ENCODE measurements at places on chromosomes 7 and 10.

- no peak for DNase-seq
These were observed 215.0 kb upstream of the DKK1 start for GRCh38 chr10:52099026-52099600.

- no peak for DNase-seq
These were observed 58.0 kb downstream of the DLG5 start for GRCh38 chr10:77868523-77868922.

DNA sequence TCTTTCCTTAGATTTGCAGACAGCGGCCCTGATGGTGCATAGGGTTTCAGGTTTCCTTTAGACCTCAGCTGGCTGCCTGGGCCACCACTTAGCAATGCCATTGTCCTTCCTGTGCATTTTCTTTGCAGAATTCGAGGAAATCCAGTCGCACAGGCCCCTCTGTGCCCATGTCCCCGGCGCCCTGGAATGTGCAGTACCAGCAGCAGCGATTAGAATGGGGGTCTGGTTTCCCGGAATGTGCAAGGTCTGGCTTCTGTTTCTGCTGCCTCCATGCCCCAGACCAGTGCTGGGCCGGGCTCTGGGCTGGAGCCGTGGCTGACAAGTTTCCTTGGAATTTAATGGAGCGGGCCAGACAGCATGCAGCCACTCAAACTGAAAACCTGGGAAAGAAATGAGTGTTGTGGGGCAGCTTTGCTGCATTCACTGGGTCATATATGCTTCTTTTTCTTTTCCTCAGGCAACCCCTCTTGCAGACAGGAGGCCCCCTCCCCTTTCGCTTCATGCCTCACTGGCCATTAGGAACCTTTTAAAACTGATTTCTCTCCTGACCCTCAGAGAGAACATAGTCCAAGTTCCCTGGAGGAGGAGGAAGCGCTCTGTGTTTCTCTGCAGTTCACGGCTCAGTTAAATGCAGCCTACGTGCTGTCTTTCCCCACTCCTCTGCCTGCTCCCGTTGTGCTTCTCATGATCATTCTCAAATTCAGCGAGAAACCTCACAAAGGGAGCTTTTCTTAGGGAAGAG is 14.4 kb downstream of the HTRA1 start:
- DNase-seq, result no peak

- DNase-seq, result peak; percentile 60
These were observed 23.6 kb downstream of the MKI67 start for GRCh38 chr10:128102480-128103228.

- no peak for DNase-seq
These were observed at the start of gene TBXAS1 for GRCh38 chr7:139829025-139829774. TSS of gene TBXAS1 (plus strand) at chr7:139829264. CDS start at chr7:139829391, 127 bp downstream.

DNA sequence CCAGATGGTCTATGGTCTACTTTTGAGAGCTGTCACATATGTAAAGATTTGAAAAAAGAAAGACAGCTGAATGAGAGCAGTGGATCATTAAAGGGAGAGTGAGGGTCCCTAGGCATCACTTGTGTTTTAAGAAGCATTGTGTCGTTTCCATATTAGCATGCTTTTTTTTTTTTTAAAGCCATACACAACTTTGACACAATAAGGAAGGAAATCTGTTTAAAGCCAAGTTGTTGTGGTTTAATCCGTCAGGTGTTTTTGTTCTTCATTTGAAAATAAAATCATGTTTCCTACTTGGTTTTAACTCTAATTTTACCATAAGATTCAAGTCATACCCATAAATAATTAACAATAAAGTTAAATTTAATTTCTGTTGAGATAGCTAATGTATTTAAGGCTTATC is 53.5 kb downstream of the MDFIC start:
- DNase-seq, result no peak

DNA sequence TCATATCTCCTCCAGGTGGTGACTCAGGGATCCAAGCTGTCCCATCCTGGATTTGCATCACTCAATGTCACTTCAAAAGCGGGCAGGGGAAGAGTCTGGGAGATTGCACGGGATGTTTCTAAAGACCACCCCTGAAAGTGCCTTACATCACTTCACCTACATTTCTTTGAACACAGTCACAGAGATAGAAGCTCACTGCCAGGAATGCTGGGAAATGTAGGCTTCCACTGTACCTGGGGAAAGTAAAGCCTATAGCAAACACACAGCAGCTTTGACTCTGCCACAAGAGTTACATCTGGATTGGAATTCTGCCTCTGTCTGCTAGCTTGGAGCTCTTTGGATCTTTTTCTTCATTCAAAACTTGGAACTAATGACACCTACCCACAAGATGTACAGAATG is 300.9 kb downstream of the WDR11 start:
- DNase-seq, result no peak

GRCh38 chr10:34295142-34295548 is 520.0 kb downstream of the PARD3 start:
- no peak for DNase-seq

GRCh38 chr10:89632824-89633223 is 12.2 kb downstream of the PANK1 start:
- no peak for DNase-seq

DNA sequence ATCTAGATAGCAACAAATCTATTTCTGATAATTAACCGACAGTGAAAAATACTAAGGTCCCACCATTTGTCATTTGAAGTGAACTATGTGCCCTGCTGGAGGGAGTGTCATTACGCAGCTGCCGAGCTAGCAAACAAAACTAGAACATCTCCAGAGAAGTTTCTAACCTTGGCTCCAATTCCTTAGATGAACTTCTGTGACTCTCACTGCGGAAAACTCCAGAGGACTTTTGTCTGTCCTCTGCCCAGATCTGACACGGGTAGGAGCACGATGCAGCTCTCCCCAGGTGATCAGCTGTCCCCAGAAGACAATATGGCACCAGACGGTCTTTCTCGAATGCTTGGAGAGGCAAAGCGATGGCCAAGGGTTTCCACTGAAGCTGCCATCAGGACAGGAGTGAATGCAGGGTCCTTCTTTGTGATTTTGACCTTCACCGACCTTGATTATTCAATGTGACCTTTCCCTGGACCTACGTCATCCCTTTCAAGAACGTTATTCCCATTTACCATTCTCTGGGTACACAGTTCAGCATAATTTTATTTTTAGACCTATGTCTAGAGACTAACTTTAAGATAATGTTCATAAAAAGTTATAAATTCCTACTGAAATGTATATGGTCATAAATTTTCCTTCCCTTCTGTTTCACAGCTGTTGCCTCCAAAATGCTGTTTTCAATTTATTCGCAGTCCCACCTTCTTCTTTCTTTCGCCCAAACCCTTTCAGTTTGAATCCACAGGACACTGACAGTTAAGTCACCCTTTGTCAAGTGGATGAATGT is 116.7 kb upstream of the C7orf33 start:
- no peak for DNase-seq

DNA sequence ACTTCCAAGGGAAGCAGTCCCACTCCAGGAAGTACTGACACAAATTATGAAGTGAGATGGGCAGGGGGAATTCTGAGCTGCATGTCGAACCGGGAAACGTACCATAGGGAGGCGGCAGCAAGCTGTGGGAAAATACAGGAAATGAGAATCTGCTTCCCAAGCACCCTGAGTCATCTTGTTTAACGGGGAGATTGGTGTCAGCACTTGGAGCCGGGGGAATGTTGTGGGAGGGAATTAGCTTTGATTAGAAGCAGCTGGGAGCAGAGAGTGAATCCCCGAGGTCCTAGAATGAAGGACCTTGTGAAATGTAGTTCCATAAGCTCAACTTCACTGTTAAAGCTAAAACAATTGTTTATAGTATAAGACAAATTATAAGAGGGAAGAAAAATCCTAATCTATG is 141.4 kb upstream of the PRKCQ start:
- no peak for DNase-seq

GRCh38 chr7:81736091-81736490 is 33.8 kb downstream of the HGF start:
- DNase-seq, result no peak

DNA sequence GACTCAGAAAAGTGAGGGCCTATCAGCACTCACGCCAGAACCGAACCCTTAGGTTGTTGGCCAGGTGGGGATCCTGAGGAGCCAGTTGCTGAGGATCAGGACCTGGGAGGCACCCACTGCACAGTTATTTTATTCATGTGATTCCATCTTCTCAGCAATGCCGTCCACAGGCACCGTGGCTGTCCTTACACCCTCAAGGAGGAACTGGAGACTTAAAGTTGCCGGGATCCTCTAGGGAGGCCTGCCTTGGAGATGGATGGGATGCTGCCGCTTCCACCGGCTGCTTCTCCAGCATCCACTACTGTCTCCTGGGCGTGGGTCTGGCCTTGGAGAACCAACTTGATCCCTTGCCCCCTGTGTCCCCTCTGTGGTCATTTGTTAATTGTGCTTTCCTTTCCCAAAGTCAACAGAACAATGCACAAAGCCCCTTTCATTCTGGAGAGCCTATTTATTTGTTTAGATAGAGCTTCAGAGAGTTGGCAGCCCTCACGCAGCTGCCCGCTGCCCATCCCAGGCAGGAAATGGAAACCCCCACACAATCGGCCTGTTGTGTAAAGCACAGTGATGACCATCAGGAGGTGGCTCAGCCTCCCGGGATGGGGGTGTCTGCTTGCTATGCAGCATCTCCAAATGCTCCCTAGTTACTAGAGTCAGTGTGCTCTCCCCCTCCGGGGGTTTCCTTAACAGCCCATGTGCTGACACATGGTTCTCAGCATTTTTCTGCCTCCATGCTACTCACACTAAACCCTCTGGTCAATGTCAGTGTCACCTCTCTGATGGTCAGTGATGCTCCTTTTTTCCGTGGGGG is 52.9 kb upstream of the IGFBP3 start:
- DNase-seq, result no peak

- DNase-seq, result no peak
These were observed 7.2 kb downstream of the DEPP1 start for GRCh38 chr10:44971434-44971833.

GRCh38 chr10:33365301-33365700 is 30.8 kb upstream of the NRP1 start:
- DNase-seq, result no peak

DNA sequence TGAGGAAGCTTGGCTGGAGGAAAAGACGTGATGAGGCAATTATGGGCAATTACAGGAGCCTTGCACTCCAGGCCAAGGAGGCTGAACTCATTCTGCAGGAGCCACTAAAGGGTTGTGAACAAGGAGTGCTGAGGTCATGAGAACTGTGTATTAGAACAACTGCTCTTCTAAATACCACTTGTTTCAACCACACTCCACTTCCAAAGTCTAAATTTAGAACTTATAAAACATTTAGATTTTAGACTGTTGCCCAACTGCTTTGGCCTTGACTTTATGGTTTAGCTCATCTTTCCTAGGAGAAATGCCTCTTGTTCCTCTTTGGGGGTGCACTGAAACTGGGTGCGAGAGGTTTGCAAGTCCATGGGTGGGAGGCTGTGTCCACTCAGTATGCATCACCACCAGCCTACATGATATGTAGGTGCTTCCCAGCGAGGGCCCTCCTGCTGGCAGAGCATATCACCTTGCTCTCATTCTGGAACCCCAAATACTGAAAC is 199.7 kb upstream of the AOAH start:
- DNase-seq, result no peak

- no peak for DNase-seq
These were observed 235.5 kb downstream of the CCSER2 start for GRCh38 chr10:84563868-84564267.

GRCh38 chr10:120386896-120387295 is 70.1 kb upstream of the PLPP4 start:
- DNase-seq, result no peak

DNA sequence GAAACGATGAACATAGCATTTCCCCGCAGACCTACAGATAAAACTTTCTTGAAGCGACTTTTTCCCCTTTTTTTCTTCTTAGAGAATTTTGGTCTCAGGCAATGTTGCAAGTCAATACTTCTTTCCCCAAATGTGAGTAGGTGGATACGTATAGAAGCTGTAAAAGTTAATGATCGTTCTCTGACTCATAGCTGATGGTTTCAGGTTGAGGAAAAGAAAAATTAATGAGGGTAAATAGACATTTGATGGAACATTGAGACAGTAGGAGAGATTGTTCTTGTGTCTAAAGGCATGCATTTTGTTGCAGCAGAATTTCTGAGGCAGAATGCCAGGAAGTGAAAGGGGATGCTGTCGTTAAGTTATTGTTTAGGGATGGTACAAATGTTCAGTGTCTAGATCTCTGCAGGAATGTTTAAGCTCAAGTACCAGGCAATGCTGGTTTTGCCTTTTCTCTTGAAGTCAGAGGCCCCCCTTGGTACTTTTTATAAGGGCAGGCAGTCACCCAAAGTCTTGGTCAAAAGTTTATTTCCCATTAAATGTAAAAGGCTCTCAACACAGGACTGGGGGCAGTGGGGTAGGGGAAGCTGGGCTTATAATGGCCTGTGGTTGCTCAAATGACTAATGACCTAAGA is 9.3 kb downstream of the TCF7L2 start:
- DNase-seq, result no peak

- peak; percentile 19 for DNase-seq
These were observed 47.8 kb downstream of the SLC35G1 start for GRCh38 chr10:93941606-93942005.

GRCh38 chr7:35399216-35399615 is 145.3 kb upstream of the TBX20 start:
- DNase-seq, result no peak

- no peak for DNase-seq
These were observed 99.6 kb downstream of the PRPF18 start for GRCh38 chr10:13686331-13686752.

GRCh38 chr10:123272171-123272570 is 118.0 kb downstream of the BUB3 start:
- DNase-seq, result no peak

DNA sequence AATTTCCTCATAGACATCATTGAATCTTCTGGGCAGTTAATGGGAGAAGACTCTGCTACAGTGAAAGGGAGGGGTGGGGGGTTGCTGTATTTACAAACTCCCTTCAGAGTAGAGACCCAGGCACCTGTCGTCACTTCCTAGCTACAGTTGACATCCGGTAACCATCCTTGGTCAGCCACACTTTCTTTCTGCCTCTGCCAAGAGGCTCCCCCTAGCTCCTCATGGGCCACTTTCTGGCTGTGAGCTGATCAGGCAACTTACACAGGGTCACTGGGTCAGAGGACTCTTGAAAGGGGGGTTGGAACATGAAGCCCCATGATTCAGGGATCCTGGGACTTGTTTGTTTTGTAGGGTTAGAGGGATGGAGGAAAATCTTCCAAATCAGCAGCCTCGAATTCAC is 1.2 kb downstream of the TECPR1 start:
- peak; percentile 15 for DNase-seq

GRCh38 chr10:96387161-96387560 is 28.4 kb upstream of the OPALIN start:
- no peak for DNase-seq

GRCh38 chr7:139842401-139843210 is 13.5 kb downstream of the TBXAS1 start:
- no peak for DNase-seq

Measured in DMS79 (cell line).